ENCODE measurements at places on chromosomes 13 and 19.

DNA sequence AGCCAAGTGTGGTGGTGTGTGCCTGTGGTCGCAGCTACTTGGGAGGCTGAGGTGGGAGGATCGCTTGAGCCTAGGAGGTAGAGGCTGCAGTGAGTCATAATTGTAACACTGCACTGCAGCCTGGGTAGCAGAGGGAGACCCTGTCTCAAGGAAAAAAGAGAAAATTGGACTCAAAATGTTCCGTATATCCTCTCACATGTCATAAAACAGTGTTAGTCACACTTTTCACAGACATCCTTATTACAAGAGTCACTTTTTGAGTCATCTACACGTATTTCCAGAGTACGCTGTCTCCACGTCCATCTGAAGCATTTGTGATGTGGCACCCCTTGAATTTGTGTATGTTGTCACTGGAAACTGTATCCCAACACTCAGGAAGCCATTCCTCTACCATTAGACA is 133.0 kb downstream of the SIPA1L3 start:
- DNase-seq, result peak; percentile 97

- DNase-seq, result no peak
These were observed 6.8 kb upstream of the CCDC124 start for GRCh38 chr19:17926044-17926443.

DNA sequence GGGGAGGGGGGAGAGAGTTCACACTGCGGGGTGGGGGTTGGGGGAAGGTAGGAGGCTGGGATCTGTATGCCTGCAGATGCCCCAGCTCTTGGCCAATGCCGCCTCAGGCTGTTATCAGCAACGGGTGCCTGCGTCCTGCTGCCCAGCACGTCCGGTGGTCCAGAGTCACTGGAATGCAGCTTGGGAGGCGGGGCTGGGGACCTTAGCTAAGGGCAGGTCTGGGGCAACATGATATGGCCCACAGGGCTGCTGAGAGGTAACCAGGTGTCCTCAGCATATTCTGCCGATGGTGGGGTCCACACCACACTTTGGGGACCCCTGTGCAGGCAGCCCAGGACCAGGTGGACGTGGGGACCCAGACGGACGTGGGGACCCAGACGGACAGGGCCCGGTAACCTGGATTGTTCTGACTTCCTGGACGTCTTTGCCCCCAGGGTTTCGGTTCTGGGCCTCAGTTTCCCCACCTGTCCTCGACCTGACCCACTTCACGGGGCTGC is 668 bp upstream of the ARHGAP45 start:
- no peak for DNase-seq

DNA sequence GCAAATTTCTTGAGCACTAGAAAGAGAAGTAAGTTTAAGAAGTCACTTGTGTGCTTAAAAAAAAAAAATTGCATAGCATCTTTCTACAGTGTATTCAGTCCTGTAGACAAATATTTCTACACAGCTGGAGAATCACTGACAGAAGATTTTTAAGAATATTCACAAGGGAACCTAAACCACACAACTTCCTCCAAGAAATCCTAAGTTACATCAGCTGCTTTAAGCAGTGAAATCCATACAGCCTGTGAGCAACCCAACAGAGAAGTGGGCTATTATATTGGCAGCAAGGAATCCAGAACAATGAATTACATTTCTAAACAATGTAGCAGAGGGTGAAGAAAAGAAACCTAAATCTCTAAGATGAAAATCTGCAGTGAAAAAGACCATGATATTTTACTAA is 1.5 kb downstream of the DOCK9 start:
- peak; percentile 53 for DNase-seq

DNA sequence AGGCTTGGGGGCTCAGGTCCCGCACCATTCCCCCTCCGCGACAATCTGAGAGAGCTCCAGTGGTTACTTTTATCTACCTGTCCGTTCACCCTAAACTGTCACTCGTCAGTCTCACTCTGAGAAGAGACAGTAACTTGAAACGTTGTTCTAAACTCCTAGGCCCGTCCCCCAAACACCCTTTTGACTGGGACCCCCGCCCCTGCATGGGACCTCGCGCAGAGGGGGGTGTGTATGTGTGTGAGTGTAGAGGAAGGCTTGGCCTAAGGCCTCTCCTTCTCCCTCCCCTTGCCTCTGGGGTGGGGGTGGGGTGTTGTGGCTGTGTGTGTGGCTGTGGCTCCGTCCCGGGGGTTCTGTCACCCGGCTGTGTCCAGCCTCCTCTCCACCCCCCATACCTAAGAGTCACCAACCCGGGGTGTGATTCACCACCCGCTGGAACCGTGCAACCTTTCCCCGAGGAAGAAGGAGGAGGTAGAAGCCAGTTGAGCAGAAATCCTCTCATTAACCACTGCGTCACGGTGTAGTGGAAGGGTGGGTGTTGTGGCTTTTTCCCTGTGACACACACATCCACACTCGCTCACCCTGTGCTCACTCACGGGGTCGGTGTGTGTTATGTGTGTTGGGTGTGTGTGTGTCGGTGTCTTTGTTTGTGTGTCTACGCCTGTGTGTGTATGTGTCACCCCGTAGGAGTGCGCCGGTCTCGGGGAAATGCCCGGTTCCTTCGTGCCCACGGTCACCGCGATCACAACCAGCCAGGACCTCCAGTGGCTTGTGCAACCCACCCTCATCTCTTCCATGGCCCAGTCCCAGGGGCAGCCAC is 2.4 kb downstream of the FOSB start:
- DNase-seq, result peak; percentile 79

- DNase-seq, result peak; percentile 62
These were observed 5.6 kb upstream of the SYDE1 start for GRCh38 chr19:15101479-15102082.

- no peak for DNase-seq
These were observed 11.5 kb upstream of the CCNE1 start for GRCh38 chr19:29800100-29800825.

DNA sequence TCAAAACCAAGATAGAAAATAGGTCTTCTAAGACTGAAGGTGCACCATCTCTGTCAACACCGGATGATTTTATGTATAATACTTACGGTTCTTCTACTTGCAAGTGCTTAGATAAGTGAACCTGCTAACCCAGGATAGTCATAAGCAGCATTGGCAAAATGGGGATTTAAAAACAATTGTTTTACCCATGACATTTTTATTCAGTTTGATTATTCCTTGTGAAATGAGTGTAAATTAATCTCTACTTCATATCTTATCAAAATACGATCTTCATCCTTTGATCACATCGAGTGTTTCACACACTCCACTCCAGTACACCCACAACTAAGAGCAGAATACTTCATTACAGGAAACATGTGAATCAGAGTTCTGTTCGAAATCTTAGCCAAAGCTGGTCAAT is 23.0 kb upstream of the MTRF1 start:
- no peak for DNase-seq

DNA sequence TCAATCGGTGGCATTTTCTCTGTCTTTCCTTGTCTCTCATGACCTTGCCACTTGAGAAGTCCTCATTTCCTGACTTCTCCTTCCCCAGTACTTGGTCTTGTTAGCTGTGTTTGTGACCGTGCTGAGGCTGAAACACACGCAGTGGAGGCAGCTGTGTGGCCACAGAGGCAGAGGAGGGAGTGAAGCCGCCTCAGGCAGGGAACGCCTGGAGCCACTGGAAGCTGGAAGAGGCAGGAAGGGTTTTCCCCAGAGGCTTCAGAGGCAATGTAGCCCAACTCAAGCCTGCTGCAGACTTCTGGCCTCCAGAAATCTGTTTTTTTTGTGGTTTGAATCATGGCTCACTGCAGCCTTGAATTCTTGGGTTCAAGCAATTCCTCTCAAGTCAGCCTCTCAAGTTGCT is 29.2 kb upstream of the ARGLU1 start:
- DNase-seq, result peak; percentile 42

DNA sequence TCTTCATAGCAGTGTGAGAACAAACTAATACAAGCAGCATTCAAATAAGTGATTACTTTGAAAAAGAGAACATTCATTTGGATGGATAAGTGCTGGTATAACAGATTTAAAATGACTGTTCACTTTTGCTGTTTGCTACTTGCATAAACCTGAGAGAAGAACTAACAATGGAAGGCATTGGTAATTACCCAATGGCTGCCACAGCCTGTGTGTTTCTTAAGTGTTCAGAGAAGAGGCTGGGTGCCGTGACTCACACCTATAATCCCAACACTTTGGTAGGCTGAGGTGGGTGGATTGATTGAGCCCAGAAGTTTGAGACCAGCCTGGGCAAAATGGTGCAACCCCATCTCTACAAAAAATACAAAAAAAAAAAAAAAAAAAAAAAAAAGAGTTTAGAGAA is 4.9 kb upstream of the TEX26 start:
- peak; percentile 32 for DNase-seq

- DNase-seq, result no peak
These were observed 12.1 kb downstream of the IQCN start for GRCh38 chr19:18262144-18262543.

All from fibroblast of mammary gland (primary cell).